ENCODE measurements at places on chromosomes 2 and 18.

- DNase-seq, result no peak
Observed at GRCh38 chr2:55976681-55977080, 53.1 kb upstream of the EFEMP1 start.

- DNase-seq, result no peak
Observed at GRCh38 chr2:151978709-151979108, 120.1 kb downstream of the CACNB4 start.

DNA sequence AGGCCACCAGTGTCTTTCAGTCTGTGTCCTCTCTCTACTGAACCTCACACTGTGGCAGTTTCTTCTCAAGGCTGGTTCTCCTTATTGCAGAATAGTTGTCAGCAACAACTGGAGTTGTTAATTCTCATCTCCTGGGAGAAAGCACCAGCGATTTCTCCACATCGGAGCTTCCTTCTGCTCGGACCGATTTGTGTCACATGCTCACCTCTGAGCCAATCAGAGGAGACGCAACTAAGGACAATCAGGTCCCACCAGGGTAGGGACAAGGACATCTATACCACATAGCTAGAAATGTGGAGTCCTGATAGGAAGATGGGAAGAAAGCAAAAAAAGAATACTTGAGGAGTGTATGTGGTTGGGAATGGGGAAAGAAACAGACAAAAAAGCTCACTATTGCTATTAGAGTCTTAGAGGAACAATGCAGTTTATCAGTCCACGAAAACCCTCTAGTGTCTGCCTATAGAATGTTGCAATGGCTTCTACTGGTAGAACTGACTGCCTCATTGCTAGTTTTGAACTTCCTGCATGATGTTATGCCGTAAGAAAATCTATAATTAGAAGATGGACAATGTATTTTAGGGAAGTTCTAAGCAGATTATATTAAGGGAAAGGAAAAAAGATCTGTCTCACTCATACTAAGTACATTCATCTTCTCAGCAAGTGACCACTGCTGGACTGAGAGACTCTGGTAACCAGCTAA is 169.7 kb downstream of the CDCA7 start:
- DNase-seq, result no peak

DNA sequence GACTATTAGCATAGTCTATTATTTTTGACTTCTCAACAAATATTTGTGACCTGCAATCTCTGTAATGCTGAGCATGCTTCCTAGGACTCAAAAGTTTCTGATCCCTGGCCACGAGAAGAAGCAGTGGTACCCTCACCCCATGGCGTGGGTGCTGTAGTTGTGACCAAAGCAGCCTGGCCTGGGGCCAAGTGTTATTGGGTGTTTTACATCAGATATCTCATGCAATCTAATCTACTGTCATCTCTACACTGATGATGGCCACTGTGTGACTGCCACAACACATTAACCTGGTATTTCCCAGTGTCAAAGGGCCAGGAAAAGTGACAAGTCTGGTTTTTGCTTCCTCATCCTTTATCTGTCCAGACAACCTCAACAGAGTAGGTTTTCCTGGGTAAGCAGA is 80.8 kb upstream of the WIPF1 start:
- DNase-seq, result no peak

DNA sequence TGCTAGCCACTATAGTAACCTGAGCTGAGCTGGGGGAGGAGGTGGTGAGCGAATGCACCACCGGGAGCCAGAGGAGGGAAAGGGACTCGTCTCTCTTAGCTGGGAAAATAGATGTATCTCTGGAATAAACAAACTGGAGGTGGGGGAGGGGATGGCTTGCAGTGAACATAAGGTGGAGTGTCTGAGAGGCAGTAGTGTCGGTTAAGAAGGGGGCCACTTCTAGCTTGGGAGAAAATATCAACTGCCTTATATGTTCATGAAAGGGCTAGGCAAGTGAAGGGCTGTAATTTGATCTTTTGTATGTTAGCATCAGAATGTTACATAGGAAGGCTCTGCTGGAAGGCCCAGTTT is 2.2 kb downstream of the SETBP1 start:
- no peak for DNase-seq

DNA sequence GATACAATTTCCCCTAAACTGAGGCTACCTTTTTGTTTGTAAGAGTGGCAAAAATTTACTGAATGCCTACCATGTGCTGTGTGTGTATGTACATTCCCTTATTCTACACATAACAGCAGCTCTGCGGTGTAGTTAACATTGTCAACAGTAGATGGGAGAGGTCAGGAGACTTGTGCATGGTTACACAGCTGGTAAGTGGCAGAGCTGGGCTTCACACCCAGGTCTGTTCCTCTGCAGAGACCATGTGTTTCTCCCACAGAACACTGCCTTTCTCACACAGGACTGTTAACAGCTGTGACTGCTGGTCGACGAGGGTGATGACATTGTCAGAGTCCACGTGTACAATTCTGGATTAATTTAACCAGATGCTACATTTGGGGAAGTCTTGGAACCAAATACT is 49.1 kb downstream of the EML6 start:
- DNase-seq, result no peak

DNA sequence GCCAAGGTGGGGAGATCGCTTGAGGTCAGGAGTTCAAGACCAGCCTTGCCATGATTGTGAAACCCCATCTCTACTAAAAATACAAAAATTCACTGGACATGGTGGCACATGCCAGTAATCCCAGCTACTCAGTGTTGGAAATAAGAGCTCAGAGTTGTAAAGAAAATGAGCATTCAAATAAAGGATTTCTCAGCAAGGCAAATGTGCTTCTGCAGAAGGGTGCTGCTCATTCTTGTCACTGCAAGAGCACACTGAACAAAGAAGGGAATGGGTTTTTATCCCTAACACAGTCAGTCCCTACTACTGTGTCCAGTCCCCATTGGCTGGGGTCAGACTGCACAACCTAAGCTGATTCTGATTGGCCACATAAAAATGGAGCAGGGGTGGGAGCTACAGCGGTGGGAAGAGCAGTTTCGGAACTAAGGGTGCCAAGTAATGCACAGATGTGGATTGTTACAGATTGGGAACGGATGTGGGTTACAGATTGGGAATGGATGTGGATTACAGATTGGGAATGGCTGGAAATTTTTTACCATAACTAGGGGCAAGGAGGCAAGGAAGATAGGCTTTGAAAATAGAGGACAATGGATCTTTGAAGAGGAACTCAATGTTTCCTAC is 31.1 kb upstream of the TRAPPC8 start:
- DNase-seq, result no peak

- no peak for DNase-seq
Observed at GRCh38 chr2:174495365-174496012, 8.7 kb upstream of the GPR155 start.

DNA sequence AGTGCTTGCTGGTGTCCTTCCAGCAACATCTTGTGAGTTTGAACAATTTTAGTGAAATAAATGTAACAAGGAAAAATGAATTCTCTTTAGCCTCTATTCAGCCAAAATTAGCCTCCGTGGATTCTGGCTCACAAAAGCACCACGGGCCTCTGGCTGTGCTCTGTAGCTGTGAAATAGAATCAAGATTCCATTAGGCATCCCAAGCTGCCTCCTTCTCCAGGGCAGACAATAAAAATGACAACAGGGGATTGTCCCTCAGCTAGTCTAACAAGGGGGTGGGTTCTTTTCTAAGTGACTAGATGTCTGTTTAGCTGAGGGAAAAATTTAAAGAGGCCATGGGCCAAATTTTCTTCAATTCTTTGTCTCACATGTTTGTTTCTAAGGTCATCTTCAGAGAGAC is 254.7 kb upstream of the FIGN start:
- no peak for DNase-seq

- no peak for DNase-seq
Observed at GRCh38 chr2:70684846-70685622, 83.0 kb downstream of the ADD2 start.

DNA sequence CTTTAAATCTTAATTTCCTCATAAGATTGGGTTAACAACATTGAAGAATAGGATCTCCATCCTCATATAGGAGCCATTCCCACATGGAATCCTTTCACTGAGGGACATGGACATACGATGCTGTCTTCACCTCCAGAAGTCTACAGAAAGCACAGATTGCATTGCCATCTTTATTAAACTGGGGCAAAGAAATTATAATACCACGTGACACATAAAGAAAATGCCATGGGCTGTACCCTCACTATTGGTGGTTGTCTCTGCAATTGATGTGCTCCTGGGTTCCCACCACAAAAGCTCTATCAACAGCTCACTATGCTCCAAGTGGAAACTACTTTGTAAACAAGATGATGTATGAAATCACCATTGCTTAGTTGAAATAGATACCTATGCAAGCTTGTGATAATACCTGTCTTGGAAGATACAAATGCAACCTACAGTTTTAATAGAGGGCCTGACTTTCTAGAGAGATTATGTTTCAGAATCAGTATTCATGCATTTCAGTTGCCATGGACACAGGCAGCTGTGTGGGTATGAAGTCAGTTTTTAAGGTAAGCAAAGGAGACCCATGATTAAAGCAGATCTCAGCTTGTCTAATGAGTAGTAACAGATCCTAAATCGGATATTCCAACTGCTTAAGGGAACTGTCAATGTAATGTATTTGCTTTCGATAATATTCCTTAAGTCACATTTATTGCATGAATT is 337.0 kb downstream of the RAD51AP2 start:
- DNase-seq, result no peak

GRCh38 chr2:186308347-186308746 is 177.7 kb upstream of the ZC3H15 start:
- DNase-seq, result no peak

DNA sequence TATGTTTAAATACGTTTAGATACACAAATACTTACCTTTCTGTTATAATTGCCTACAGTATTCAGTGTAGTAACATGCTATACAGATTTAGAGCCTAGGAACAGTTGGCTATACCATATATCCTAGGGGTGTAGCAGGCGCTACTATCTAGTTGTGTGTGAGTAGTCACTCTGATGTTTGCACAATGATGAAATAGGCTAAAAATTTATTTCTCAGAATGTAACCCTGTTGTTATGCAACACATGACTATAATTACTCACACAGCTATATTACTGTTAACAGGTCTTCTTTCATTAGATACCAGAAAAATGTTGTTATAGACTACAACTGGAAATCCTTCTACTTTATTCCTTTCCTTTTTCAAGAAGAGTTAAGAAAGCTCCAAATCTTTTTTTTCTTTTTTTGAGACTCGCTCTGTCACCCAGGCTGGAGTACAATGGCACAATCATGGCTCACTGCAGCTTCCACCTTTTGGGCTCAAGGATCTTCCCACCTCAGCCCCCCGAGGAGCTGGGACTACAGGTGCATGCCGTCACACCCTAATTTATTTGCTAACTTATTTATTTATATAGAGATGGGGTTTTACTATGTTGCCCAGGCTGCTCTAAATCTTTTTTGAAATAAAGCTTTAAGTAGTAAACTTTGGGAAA is 48.5 kb downstream of the C2orf74 start:
- DNase-seq, result no peak

- no peak for DNase-seq
Observed at GRCh38 chr2:36528274-36528673, 69.7 kb downstream of the FEZ2 start.

DNA sequence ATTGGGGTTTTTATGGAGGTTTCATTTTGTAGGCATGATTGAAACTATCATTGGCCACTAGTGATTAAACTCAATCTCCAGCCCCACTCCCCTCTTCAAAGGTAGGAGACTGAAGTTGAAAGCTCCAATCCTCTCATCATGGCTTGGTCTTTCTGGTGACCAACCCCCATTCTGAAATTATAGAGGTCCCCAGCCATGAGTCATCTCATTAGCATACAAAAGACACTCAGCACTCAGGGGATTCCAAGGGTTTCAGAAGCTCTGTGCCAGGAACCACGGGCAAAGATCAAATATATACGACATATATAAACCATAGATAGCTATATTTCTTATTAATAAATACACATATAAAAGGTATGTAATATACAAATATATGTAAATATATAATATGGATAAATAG is 256.0 kb upstream of the POU3F3 start:
- DNase-seq, result no peak

DNA sequence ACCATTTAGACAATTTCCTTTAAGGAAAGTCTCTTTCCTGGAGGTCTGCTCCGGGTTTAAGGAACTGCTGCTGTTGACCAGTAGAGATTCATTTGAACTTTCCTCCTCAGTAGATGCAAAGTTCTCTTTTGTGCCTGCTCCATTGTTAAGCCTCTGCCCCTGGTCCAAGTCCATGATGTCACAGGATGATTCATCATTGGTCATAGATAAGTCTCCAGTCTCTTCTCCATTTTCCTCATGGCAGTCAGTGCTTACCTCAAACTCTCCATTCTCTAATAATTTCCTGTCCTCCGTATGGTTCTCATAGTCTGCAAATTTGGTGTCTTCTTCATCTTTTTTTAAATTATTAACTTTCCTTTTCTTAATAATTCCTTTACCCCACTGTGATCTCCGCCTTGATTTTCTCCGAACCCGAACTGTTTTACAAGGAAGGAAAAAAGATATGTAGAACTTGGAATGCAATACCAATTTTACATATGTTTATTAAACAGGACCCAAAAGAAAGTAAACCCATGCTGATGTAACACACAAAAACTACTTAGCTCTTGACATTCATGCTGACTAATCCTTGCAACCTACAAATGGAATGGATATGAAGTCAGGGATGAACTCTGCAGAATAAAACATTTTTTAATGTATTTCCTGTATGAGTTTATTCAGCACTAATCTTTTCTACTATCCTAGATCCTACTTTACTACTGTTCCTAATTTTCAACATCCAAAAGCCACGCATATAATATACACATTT is 169.1 kb downstream of the ATAD2B start:
- DNase-seq, result no peak

DNA sequence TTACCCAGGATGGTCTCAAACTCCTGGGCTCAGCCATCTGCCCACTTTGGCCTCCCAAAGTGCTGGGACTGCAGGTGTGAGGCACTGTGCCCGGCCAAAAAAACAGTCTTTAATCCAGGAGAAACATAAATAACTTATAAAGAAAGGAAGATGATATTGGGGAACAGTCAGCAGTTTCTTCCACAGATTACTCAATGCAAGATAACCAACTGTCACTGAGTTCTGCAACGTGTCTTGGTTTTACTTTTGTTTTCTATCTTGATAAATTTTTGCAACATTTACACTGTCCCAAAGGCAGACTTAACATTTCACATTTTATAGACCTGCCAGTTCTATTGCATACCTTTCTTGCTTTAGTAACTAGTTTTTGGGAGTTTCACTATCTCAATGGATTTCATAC is 71.1 kb downstream of the ANKRD44 start:
- DNase-seq, result no peak

- DNase-seq, result no peak
Observed at GRCh38 chr2:207883002-207883780, 113.5 kb upstream of the FZD5 start.

GRCh38 chr2:235876099-235876679 is 292.0 kb downstream of the GBX2 start:
- no peak for DNase-seq

- DNase-seq, result no peak
Observed at GRCh38 chr2:88499204-88499603, 46.7 kb upstream of the FOXI3 start.

- DNase-seq, result no peak
Observed at GRCh38 chr2:168401048-168401556, 55.0 kb upstream of the CERS6 start.
